ENCODE measurements at places on chromosomes 16 and 17.

DNA sequence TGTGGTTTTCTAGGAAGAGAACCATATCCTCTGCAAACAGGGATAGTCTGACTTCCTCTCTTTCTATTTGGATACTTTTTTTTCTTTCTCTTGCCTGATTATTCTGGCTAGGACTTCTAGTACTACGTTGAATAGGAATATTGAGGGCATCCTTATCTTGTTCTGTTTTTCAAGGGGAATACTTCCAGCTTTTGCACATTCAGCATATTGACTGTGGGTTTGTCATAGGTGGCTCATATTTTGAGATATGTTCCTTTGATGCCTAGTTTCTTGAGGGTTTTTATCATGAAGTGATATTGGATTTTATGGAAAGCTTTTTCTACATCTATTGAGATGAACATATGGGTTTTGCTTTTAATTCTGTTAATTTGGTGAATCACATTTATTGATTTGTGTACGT is 269.8 kb downstream of the MAP2K6 start:
- DNase-seq = no peak

DNA sequence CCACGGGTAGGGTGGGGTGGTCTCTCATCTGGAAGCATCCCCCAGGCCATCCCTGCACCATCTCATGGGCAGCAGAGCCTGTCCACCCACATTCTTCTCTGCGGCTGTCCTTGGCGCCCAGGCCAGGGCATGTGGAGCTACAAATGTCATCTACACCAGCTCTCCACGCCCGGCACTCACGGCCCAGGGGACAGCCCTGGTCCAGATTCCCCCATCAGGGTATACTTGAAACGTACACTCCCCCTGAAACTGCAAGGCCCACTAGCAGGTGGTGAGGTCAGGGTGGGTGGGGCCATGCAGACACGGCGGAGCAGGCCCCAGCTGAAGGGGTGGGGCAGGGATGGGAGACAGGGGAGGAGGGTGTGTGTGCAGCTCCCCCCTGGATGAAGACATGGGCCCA is 3.2 kb upstream of the SOX8 start:
- no peak for DNase-seq

DNA sequence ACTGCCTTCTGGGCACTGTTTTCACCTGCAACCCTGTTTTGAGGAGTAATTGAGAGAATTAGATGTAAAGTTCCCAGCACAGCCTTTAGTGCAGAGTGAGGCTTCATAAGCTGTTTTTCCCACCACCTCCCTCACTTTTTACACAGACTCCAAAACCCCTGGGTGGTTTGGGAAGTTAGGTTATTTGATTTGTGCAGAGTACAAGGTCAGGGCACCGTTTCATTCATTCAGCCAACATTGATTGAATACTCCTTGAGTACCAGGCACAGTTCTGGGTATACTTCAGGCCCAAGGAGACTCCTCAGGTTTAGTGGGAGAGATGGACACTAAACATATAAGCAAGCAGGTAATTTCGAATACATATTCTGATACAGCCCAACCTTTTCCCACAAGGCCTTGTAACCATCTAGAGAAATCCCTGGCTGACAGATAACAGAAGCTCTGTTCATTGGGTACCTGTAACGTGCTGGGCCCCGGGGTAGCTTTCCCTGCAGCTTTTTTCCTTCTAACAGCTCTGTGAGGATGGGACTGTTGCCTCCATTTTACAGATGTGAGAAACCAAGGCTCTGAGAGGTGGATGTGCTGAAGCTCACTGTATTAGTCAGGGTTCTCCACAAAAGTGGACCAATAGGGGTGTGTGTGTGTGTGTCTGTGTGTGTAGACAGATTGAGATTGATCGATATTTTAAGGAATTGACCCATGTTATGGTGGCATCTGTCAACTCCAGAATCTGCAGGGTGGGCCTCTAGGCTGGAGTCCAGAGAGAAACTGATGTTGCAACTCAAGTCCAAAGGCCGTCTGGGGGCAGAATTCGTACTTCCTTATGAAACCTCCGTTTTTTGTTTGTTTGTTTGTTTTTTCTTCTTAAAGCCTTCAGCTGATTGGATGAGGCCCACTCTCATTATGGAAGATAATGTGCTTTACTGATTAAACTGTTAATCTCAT is 234.7 kb downstream of the SNX29 start:
- DNase-seq = no peak

DNA sequence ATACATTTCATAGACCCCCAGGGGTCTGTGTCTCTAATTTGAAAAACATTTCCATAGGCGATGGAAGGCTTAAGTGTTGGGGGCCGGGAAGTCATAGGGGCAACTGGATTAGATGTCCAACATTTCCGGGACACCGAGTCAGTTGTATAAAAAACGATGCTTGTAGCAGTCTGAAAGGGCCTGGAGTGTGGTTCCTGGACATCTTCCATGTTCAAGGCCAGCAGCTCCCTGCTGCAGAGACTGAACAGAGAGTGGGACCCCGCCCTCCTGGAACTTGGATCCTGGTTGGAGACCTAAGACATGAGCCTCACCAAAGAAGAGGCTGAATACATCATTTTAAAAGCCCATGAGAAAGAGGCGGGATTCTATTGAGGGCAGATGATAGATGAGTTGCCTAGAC is 82.0 kb upstream of the ZNF423 start:
- DNase-seq = no peak

GRCh38 chr17:55144518-55144917 is 120.2 kb upstream of the HLF start:
- no peak for DNase-seq

DNA sequence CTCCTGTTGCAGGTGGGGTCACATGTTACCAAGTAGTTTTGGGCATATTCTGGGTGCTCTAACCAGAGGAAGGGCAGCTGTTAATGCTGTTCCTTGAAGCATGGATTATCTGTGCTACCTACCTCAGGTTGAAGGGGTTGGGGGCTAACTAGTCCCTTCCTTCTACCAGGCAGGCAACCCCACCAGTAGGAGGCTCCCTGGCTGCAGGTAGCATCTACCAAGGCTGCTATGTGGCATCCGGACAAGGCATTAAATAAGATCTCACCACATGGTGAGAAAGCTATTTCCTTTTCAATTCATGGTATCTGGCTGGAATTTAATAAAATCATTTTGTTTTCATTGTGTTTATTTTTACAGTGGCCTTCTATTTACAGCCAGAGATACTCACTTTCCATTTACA is 62.5 kb downstream of the CACNG3 start:
- DNase-seq = peak; percentile 17

- DNase-seq = no peak
Observed at GRCh38 chr16:9885467-9885866, 296.8 kb downstream of the GRIN2A start.

- no peak for DNase-seq
Observed at GRCh38 chr17:67902511-67903231, 77.4 kb downstream of the BPTF start.

DNA sequence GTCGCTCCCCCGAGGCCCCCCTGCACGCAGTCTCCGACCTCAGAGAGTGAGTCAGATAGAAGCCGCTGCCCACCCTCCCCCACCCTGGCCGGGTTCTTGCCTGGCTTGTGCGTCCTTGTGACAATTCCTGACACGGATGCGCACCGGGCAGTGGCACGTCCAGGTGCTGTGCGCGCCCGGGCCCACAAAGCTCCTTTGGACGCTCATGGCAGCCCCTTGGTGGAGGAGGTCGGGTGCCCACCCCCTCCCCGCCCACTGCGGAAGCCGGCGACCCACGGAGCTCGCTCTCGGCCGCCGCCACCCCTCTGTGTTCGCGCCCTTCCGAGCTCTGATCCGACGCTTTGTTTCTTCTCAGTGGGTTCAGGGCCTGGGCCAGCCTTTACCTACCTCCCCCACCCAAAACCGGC is 662 bp upstream of the TUBB3 start:
- no peak for DNase-seq

GRCh38 chr16:11562941-11563340 is 23.8 kb downstream of the LITAF start:
- no peak for DNase-seq

DNA sequence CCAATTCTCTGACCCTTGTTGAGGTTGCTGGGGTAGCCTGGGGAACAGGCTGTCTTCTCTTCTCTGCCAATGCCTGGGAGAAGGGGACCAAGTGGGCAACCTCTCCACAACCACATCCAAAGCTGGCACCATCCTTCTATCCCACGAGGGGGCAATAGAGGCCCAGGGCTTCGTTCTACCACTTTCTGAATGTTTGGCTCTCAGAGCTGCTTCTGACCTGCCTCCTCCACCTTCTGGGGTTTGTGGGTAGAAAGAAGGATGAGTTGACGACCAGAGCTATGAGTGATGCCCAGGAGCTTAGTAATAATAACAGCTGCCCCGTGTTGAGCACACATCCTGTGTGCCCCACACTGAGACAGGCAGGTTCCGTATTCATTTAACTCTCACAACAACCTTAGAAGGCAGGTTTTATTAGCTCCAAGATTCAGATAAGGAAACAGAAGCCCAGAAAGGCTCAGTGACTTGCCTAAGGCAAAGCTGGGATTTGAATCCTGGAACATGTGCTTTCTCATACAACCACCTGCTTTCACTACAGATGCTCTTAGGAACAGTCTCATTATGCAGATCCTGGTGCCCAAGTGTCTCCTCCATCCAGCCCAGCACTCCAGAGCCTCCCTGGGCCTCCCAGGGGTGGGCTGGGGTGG is 11.1 kb downstream of the TSPOAP1 start:
- DNase-seq = no peak

- DNase-seq = no peak
Observed at GRCh38 chr17:45852535-45853297, 8.0 kb downstream of the SPPL2C start.

DNA sequence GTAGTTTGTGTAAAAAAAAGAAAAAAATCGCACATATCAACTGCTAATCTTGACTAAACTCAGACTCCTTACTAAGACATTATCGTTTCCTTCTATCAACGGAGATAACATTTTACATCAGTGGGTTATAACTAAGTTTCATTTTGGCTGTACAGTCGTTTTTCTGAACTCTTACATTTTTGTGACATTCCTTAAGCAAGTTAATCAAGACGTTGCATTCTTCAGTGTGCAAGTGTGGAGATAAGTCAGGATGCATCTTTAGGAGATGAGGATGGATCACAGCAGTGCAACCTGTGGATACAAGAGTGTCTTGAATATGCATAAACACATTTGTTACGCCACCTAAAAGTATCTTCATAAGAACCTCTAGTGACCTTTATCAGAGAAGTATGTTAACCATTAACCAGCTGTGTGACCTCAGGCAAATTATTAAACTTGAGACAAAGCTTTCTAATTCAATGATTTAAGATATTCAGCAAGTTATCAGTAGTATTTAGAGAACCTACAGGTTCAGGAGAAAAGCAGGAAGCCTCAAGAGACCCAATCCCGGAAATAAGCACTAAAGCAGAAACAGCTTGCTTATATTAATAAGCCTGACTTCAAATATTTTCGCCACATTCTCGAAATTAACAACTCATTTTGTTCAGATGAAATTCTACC is 9.4 kb downstream of the CMC2 start:
- DNase-seq = no peak

GRCh38 chr16:31268891-31269290 is 9.1 kb downstream of the ITGAM start:
- no peak for DNase-seq

- no peak for DNase-seq
Observed at GRCh38 chr17:73957564-73957963, 245.9 kb upstream of the RPL38 start.

DNA sequence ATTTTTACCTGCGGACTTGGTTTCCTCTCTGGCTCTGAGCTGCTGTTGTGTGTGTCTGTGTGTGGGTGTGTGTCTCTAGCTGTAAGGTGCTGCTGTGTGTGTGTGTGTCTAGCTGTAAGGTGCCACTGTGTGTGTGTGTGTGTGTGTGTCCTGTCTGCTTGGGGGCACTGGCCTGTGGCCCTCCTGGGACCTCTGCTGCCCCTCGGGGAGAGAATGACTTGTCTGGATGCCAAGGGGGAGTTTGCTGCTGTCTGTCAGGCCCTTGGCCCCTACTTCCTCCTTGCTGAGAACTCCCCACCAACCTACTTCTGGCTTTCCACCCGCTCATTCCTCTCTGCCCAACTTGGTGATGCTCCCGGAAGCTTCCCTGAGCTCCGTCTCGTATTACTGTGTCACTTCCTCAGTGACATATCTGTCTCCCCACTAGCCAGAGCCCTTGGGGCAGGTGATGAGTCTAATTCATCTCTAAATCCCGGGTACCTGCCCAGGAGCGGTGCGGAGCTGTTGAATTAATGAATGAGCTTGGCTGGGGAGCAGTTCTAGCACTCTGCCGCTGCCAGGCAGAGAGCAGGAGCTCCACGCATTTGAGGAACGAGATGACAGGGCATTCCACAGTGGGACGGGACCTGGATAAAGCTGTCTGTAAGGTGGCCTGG is 3.5 kb upstream of the LASP1NB start:
- DNase-seq = no peak

GRCh38 chr17:62578757-62579487 is 48.5 kb upstream of the MRC2 start:
- no peak for DNase-seq

DNA sequence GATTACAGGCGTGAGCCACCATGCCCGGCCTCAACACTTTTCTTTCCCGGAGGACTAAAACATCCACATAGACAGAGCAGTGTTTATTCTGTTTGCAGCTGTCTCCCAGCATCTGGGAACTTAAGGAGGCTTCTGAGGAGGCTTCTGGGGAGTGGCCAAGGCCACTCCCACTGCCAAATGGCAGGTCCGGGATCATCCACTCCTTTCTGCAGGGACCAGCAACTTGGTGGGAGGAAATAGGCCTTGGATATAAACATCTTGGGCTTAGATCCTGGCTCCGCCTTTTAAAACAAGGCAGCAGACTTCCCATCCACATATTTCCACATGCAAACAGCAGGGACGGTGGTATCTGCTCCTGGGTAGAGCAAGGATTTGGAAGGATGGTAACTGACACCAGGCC is 14.1 kb upstream of the SPATA32 start:
- DNase-seq = no peak

DNA sequence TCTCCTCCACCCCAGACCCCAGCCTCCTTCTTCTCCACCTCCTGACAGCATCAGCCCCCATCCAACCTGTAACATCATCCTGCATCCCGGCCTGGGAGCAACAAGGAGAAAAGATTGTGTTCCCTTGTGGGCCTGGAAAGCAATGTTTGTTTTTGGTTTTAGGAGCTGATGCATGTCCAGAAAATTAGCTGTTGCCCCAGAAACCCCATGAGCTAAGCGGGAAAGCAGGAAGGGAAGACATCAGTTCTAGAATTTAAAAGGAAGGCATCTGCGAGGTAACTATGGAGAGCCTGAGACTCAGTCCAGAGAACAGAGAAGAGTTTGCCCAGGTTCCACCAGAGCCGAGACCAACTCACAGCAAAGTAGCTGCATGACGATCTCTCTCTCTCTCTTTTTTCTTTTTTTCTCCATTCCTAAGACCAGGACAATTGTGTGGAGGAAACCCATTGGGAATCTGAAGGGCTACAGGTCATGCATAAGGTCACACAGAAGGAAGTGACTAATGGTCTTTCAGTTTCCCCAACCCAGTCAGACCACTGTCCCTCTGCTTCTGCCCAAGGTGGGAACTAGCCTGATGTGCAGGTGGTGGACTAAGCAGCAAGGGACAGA is 124.4 kb downstream of the SLC39A11 start:
- DNase-seq = no peak

DNA sequence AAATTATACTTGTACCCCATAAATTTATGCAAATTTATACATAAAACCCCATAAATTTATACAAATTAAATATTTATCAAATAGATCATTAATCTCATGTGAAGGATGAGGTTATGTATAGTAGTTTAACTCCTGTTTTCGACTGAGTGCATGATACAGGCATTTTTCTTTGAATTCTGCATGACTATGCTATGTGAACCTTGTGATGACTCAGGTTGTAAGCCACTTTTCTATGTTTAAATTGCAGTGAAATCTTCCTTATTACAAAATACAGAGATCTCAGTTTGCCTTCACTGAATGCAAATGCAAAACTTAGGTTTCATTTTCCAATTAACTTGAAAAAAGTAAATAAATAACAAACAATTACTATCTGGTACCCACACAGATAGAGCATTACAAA is 843.7 kb downstream of the CDH11 start:
- DNase-seq = no peak
